ENCODE measurements at places on chromosomes 16 and 17.

DNA sequence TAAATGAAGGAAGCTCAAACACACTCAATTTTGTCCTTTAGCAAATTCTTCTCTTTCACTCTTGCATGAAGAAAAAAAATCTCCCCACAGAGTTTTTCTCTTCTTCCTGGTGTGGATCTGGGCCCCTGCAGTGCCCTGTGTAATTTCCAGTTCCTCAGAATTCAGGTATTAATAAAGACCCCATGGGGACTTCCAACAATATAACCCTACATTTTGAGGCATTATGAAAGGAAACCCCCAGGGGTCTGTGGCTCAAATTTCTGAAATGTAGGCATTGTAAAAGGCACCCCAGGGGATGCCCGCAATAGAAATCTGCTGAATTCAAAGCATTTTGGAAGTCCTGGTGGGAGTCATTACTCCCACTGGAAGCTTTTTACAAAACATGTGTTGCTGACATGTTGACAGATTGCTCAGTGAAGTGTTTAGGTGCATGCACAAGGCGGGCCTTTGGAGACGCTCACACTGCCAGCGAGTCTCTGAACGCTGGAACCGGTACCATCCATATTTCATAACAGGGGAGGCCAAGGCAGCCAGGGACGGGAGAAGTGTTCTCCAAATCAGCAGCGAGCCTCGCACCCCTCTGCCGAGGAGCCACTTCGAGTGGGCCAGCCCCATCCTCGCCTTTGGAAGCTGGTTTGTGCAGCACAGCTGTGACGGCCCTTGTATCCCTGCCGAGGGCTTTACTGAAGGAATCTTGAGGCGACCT is 154.0 kb downstream of the ZNF423 start:
- no peak for DNase-seq

DNA sequence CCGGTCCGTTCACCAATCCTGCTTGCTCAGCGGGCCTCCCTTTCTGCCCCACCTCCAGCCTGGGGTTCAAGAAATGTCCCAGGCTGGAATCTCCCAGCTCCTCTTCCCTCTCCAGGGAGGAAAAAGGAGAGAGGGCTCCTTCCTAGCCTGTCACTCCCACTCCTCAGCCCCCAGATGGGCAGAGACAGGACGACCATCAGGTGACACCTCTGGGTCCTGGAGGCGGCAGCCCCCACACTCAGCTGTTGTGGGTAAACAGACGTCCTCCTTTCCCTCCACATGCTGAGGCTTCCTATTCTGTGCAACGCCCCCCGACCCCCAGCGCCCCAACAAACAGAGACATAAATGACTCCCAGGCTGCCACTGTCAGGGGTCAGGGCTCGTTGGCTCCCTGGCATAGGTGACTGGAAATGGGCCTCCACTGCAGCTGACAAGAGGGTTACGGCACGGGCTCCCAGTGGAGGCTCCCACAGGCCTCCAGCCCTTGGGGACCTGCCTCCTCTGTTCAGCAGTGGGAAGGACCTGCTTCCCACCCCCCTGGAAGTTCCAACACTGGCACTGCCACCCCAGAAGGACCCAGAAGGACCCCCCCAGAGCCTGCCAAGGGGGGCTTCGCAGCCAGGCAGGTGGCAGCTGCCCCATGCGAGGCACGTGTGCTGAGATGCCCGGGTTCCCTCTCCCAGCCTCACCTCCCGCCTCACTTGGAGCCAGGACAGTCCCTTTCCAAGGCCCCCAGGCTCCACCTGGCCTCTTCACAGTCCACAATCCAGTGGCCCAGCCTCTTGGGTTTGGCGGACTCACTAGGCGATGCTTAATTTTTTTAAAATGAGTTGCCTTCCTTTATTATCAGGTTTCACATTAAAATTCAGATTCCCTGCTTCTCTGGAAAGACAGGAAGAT is 232.3 kb downstream of the KATNIP start:
- no peak for DNase-seq

- DNase-seq: no peak
Measured at GRCh38 chr17:77212081-77212832, 71.5 kb downstream of the SEC14L1 start.

GRCh38 chr16:86625821-86626220 is 47.5 kb downstream of the FOXL1 start:
- no peak for DNase-seq

DNA sequence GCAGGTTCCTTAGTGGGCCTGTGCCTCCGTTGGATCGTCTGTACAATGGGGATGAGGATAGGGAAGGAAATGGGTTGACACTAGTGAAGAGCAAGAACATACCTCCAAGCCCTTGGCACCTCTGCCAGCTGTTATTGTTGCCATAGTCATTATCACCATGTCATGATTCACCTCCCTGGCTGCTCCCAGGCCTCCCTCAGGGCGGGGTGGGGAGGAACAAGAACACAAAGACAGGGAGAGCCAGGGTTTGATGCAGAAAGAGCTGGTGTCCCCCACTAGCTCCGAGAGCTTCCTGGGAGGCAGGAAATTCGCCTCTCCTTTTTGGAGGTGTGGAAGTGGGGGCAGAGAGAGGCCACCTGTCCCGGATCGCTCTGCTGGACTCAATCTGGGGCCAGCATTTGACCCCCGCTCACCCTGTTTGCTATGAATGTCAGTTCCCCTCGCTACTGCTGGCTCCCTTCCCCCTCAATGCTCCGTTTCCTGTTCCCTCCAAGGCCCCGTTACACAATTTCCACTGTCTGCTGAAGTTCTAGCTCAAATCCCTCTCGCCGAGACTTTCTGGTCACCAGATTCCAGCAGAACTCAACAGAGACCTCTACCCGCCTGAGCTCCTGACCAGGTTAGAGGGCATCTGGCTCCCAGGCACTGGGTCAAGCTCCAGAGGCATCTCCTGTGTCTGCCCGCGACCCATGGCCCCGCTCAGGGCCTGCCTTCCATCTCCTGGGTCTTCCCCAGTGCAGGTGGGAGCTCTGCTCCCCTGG is 9.1 kb downstream of the TIMP2 start:
- DNase-seq: no peak

- DNase-seq: no peak
Measured at GRCh38 chr17:33052856-33053255, 61.2 kb downstream of the SPACA3 start.

GRCh38 chr17:39761861-39762496 is 24.2 kb downstream of the GRB7 start:
- DNase-seq: no peak

- DNase-seq: no peak
Measured at GRCh38 chr17:74156878-74157277, 46.6 kb upstream of the RPL38 start.

- no peak for DNase-seq
Measured at GRCh38 chr17:31072186-31072585, 22.6 kb upstream of the NF1 start.

DNA sequence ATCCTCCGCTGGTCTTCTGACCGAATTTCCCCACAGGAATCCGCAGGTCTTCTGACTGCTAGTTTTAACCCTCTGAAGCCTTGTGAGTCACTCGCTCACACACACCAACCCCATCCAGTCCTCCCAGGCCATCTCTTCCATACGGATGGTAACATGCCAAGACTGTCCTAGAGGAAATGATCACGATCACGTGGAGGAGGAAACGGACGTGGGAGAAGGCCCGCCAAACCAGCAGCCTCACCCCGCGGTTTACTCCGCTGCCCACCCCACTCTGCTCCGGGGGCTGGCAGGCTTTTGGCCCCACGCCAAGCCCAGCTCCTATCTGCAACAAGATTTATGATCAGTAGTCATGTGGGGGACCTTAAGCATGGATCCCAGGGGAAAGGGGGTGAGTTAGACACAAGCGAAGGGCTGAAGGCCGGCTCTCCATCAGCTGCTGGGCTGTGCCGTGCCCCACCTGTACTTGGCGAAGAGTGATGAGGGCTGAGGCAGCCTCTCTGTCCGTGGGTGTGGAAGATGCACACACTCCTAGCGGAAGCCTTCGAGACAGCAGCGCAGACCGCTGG is 1.5 kb upstream of the FAAP100 start:
- DNase-seq: no peak

- no peak for DNase-seq
Measured at GRCh38 chr17:55742272-55743102, 8.4 kb upstream of the PCTP start.

DNA sequence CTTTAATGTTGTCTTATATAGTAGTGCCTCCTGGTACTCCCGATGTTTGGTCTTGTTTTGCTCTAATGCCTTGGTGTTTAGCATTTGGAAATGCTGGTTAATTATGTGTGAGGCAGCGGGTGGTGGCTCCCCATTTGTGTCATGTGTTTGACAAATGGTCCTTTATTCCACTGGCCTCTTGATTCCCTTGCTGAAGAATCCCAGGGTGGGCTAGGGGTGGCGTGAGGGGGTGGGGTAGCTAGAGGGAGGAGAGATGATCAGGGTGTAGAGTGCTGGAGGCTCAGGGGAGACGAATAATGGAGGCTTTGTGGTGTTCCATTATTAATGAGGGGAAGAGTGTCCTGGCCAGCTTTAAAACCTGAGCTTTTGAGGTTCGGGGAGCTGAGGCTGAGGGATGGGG is 5.4 kb downstream of the DYNLL2 start:
- no peak for DNase-seq

DNA sequence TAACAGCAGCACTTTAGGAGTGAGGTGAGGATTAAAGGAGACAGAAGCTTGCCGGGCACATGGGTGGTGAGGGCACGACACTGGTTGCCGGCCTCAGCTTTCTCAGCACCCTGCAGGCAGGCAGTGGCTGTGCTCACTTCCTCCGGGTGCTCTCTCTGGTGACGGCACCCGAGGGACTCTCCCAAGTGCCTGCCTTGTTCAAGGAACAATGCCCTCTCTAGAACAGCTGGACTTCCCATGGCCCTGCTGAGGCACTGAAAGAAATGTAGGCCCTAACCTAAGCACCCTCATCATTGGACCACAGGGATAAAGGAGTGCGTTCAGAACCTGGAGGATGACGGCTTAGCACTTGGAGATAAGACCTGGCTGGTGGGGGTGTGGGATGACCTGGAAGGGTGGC is 72.7 kb downstream of the N4BP1 start:
- no peak for DNase-seq

DNA sequence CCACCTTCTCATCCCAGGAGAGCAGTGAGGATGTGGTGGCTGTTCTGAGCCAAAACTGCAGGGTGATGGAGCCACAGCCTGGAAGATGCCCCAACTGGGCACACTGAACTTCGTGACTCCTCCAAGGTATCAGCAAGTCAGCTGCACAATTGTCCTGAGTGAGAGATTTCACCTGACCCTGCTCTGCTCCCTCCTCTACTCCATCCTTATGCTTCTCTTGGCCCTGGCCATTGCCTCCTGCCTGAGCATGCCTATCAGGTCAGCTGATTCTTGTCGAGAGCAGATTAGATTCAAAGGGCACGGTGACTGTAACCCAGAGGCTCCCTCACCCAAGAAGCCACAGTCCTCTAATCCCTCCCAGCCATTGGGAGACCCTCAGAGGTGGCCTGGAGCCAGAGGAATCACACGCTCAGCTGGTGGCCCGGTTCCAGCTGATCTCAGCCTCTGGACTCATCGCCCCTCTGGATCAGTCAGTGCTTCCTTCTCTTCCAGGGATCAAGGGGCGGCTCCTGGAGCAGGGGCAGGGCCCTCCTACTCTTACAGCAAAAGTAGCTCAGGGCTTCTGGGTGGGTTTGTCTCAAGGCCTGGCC is 7.0 kb upstream of the CYB561 start:
- no peak for DNase-seq

- DNase-seq: no peak
Measured at GRCh38 chr16:22692916-22693637, 120.9 kb upstream of the HS3ST2 start.

- no peak for DNase-seq
Measured at GRCh38 chr16:1429631-1430030, 1.2 kb upstream of the PERCC1 start.

- DNase-seq: no peak
Measured at GRCh38 chr17:44990994-44991393, 22.9 kb upstream of the C1QL1 start.

DNA sequence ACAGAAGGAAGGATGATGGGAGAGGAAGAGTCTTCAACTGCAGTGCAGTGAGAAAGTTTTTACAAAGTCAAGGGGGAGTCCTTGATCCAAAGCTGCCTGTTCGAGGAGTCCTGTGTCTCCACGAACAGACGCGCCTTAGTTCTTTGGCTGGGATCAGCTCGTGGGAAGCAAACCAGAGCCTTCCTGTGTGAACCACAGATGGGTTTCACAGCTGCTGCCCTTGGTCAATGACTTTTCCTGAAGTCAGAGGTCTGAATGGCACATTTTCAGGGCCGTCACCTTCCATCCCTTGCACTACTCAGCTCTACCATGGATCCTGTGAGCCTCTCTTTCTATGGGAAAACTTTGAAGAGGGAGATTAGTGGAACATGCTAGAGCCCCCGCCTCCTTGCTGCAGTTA is 4.2 kb upstream of the SBK1 start:
- no peak for DNase-seq

GRCh38 chr16:65116216-65116615 is 5.6 kb downstream of the CDH11 start:
- DNase-seq: no peak

DNA sequence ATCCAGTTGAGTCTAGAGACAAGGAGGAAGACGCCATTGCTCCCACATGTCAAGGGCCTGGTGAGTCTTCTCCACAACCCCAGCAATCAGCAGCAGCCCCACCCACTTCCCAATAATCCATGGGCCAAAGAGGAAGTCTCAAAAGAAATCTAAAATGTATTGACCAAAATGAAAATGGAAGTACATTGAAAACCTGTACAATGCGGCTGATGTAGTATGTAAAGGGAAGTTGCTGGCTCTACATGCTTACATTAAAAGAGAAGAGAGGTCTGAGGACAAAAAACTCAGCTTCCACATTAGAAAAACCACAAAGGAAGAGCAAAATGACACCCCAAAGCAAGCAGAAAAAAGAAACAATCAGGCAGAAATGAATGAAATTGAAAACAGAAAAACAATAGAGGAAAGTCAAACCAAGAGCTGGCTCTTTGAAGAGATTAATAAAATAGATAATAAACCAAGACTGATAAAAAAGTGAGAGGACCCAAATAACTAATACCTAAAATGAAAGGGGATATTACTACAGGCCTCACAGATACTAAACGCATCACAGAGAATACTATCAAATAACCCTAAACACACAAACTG is 100.6 kb upstream of the METRNL start:
- DNase-seq: no peak

DNA sequence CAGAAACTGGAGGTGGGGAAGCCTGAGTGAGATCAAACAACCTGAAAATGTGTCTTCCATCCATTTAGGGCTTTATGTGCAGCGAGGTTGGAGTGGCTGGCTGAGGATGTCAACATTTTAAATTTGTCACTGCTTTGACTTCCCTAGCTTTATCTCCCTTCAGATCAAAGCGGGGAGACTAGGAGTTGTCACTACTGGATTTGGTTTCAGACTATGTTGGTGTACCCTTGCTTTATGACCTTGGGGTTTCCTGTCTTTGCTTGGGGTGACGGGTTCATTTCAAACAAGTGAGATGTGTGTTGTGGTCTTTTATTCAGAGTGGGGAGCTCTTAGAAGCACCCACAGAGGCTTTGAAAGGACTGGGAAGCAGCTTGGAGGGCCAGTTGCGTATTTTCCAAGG is 25.6 kb downstream of the MSI2 start:
- no peak for DNase-seq

GRCh38 chr17:45135978-45136791 is 698 bp downstream of the ACBD4 start:
- no peak for DNase-seq

All from esophagus squamous epithelium (tissue), 5 donors.